Left lung (tissue), 14 donors: ENCODE measurements at places on chromosomes 6 and 20. TPM values are rescaled to one million over a fixed set of nuclear protein-coding genes. Genes with fewer than 3 reads are reported as not detected.

MUCL3 gene
- total RNA-seq = 2.5 TPM

SCUBE3 gene
- total RNA-seq = 2.2 TPM

WFDC6 gene
- total RNA-seq = not detected

SLC22A23 gene
- 24.4 TPM for total RNA-seq

PLAGL1 gene
- total RNA-seq = 38.5 TPM
